Left ventricle myocardium inferior (tissue), 1 donor: ENCODE measurements at places on chromosomes 2 and 18. TPM values are rescaled to one million over a fixed set of nuclear protein-coding genes. Genes with fewer than 3 reads are reported as not detected.

- DNase-seq: no peak
- peaks cover 73% of the 10 kb centered on the region for H3K27me3 ChIP-seq
- no peak overlapping the region for H3K27ac ChIP-seq
- H3K4me1 ChIP-seq: peaks cover 8% of the 10 kb centered on the region
These were observed 26.1 kb upstream of the MAL start for GRCh38 chr2:94999431-94999883.

DNA sequence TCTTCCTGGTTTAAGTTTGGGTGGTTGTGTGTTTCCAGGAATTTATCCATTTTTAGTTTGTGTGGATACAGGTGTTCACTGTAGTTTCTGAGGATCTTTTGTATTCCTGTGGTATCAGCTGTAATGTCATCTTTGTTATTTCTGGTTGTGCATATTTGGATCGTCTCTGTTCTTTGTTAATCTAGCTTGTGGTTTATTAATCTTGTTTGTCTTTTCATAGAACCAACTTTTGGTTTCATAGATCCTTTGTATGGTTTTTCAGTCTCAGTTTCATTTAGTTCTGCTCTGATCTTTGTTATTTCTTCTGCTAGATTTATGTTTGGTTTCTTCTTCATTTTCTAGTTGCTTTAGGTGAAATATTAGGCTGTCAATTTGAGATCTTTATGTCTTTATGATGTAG is 202.4 kb upstream of the ZSWIM2 start:
- DNase-seq: no peak
- H3K36me3 ChIP-seq: no peaks in the 10 kb centered on the region
- H3K4me1 ChIP-seq: no peaks in the 10 kb centered on the region
- no peak overlapping the region for H3K4me3 ChIP-seq
- H3K27ac ChIP-seq: no peak overlapping the region
- no peaks in the 10 kb centered on the region for H3K27me3 ChIP-seq

- H3K4me3 ChIP-seq: no peak overlapping the region
- no peak for DNase-seq
- H3K4me1 ChIP-seq: peaks cover 12% of the 10 kb centered on the region
- no peak overlapping the region for H3K27ac ChIP-seq
- H3K36me3 ChIP-seq: no peaks in the 10 kb centered on the region
These were observed 31.8 kb upstream of the TMEM131 start for GRCh38 chr2:98027538-98027937.

DNA sequence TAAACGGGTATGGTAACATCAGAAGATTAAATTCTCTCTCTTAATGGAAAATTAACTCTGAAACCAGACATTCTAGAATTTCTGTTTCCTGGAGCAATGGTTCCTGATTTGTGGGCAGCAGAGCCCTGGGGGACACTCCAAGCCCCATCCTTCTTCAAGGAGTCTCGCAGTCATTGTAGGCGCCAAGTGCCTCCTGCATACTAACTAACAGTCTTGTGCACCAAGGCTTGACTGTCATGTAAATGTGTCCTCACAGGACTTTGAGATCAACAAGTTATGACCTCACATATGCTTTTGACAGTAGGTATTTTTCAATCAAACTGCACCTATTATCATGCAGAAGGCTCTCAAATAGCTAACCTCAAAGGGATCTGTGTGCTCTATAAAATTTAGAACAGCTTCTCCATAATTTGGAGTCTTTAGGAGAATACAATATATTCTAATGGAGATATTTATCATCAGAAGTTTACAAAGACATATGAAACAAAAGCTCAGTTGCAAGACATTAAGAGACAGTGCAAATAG is 52.1 kb upstream of the COPS8 start:
- no peaks in the 10 kb centered on the region for H3K36me3 ChIP-seq
- no peak overlapping the region for H3K27ac ChIP-seq
- no peak for DNase-seq
- no peaks in the 10 kb centered on the region for H3K4me1 ChIP-seq
- no peak overlapping the region for H3K4me3 ChIP-seq

DNA sequence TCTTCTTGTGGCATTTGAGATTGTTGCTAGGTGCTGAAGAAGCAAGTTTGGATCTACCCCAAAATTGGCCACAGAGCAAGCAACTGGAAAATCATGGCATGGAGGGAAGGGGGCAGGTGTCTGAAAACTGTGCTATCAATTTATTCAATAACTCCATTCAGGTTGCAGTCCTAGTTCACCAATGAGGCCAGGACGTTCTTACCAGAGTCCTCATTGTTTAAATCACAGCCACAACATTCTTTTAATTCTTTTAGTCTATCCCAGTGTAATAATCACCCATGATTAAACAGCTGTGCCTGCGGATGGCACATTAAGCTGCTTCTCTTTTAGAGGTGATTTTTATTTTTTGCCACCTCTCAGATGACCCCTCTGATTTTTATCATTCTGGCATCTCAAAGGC is 103.5 kb downstream of the ANKRD44 start:
- no peaks in the 10 kb centered on the region for H3K36me3 ChIP-seq
- no peaks in the 10 kb centered on the region for H3K27me3 ChIP-seq
- no peak for DNase-seq
- no peak overlapping the region for H3K27ac ChIP-seq
- no peak overlapping the region for H3K4me3 ChIP-seq
- H3K4me1 ChIP-seq: peaks cover 30% of the 10 kb centered on the region

- H3K4me3 ChIP-seq: no peak overlapping the region
- no peaks in the 10 kb centered on the region for H3K4me1 ChIP-seq
- H3K27ac ChIP-seq: no peak overlapping the region
- DNase-seq: no peak
These were observed 927.8 kb downstream of the SUCLG1 start for GRCh38 chr2:83531206-83531826.

- H3K4me1 ChIP-seq: no peaks in the 10 kb centered on the region
- no peaks in the 10 kb centered on the region for H3K27me3 ChIP-seq
- no peak overlapping the region for H3K4me3 ChIP-seq
- H3K36me3 ChIP-seq: no peaks in the 10 kb centered on the region
- H3K27ac ChIP-seq: no peak overlapping the region
These were observed 111.9 kb upstream of the LYPD6 start for GRCh38 chr2:149218497-149218896.

DNA sequence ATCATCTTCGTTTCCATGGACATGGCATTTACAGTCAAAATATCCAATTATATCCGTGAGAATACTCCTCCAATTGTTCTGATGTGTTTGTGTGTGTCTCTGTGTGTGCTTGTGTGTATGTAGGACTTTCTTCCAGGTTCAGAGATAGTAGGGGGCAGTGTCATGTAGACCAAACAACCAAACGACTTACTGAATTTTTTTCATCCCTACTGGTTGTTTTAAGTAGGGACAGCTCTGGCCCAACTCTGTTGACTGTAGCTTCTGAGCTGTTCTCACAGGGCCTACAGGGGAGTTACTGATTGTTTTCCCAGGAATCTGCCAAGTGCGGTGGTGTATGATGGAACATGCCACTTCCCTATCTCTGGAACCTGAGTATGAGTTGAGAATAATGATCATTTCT is 69.6 kb downstream of the ETAA1 start:
- H3K27me3 ChIP-seq: no peaks in the 10 kb centered on the region
- no peaks in the 10 kb centered on the region for H3K4me1 ChIP-seq
- H3K36me3 ChIP-seq: no peaks in the 10 kb centered on the region
- no peak for DNase-seq
- H3K4me3 ChIP-seq: no peak overlapping the region

DNA sequence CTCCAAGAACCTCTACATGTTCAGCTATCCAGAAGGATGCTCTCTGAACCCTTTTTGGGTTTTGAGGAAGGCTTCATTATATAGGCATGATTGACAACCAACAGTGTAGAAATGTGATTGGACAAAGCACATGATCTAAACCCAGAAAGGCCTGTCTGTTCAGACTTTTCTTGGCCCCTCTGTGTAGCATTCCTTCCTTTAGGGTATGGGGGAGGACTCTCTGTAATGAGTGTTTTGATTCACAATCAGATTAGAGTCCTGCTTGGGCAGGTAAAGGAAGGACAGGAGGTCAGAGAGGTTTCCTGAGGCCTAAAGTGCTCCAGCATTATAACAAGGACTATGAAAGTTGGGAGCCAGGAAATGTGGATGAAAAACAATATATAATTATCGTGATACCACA is 13.6 kb downstream of the GULP1 start:
- no peak overlapping the region for H3K4me3 ChIP-seq
- no peak for DNase-seq
- peaks cover 13% of the 10 kb centered on the region for H3K4me1 ChIP-seq
- H3K27me3 ChIP-seq: no peaks in the 10 kb centered on the region

DNA sequence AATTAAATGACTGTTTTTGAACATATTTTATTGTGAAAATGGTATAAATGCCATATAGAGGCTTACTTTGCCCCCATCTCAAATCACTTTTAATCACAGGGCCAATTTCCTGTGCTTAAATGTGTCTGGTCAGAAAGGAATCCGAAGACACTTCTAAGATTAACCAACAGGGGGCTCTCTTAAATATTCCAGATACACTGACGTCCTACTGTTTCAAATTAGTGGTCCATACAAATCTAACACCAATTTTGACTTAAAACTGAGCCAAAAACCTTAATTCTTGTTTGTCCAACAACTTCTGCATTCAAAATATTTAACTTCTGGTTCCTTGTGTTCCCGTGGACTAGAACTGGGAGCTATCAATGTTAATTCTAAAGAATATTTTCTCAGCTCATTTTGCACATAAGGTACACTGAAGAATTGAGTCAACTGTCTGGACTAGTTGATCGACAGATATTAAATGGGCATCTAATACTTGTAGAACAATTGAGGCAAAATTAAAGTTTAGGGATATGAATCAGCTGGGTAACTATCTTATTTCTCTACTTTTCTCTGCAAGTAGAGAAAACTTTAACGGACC is 557.5 kb downstream of the ARHGAP15 start:
- H3K4me3 ChIP-seq: no peak overlapping the region
- no peaks in the 10 kb centered on the region for H3K27me3 ChIP-seq
- H3K4me1 ChIP-seq: no peaks in the 10 kb centered on the region
- H3K36me3 ChIP-seq: no peaks in the 10 kb centered on the region
- H3K27ac ChIP-seq: no peak overlapping the region
- no peak for DNase-seq

- no peak for DNase-seq
- no peak overlapping the region for H3K27ac ChIP-seq
- no peaks in the 10 kb centered on the region for H3K4me1 ChIP-seq
- H3K27me3 ChIP-seq: peaks cover 12% of the 10 kb centered on the region
These were observed 68.1 kb upstream of the CSRNP3 start for GRCh38 chr2:165401285-165401852.

GRCh38 chr2:236988216-236988615 is 97.5 kb upstream of the COPS8 start:
- peak overlapping the region; percentile 74 for H3K27ac ChIP-seq
- H3K27me3 ChIP-seq: peaks cover 5% of the 10 kb centered on the region
- peaks cover 8% of the 10 kb centered on the region for H3K4me1 ChIP-seq
- no peaks in the 10 kb centered on the region for H3K36me3 ChIP-seq

GRCh38 chr18:59015531-59016152 is 124.0 kb upstream of the SEC11C start:
- H3K4me1 ChIP-seq: peaks cover 5% of the 10 kb centered on the region
- no peak for DNase-seq
- no peaks in the 10 kb centered on the region for H3K27me3 ChIP-seq
- no peak overlapping the region for H3K27ac ChIP-seq
- H3K36me3 ChIP-seq: no peaks in the 10 kb centered on the region

- H3K27me3 ChIP-seq: no peaks in the 10 kb centered on the region
- H3K4me1 ChIP-seq: peaks cover 23% of the 10 kb centered on the region
- DNase-seq: no peak
These were observed 218.0 kb upstream of the TRIB2 start for GRCh38 chr2:12498704-12499103.

DNA sequence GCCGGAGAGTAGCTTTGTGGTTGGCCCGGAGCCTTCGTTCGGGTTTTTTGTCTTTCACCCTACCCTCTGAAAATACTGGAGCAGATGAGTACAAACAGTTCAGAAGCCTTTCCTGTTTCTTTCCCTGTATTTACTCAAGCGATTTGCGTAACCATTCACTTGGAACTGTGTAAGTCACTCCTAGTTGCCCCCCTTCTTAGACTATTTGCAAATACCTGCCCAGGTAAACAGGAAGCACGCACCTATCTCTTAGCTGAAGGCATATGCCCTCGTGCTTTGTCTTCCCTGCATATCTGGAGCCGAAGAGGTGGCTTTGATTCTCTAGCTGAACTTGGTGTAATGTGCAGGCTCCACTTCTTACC is 1.4 kb downstream of the KCNS3 start:
- H3K27ac ChIP-seq: no peak overlapping the region
- DNase-seq: no peak
- H3K4me1 ChIP-seq: peaks cover 27% of the 10 kb centered on the region
- H3K36me3 ChIP-seq: no peaks in the 10 kb centered on the region
- H3K4me3 ChIP-seq: peak overlapping the region; percentile 79

DNA sequence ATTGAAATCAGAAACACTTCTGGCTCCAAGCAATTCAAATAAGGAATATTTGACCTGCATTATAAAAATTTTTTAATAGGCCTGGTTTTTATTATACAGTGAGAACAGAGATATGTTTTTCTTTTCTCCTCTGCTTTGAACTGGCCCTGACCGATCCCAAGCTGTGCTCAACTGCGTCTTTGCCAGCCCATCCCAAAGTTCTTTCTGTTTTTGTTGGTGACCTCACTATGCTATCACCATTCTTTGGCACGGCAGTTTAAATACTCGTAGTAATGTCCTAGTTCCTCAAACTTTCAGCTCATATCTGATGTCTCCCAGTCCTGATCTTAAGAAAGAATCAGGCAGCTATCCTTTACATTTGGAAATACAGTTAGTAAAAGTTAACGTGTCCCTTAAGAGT is 42.3 kb upstream of the NETO1 start:
- H3K27me3 ChIP-seq: no peaks in the 10 kb centered on the region
- H3K4me1 ChIP-seq: no peaks in the 10 kb centered on the region

DNA sequence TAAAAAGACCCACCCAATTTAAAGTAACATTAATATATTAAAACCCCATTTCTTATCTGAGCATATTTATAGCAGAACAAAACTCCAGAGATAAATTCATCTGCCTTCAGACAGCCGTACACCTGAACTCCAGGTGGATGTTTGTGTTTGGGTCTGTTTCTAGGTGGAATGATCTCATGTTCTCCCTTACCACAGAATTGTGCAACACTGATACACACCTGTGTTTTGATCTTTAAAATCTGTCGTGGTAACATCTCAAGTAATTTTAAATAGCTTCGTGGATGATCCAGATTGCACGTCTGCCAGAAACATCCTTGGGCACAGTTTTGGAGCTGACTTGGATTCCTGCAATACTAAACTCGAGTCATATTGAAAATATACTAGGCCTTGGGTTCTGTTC is 207.5 kb upstream of the FOSL2 start:
- DNase-seq: no peak
- H3K27ac ChIP-seq: no peak overlapping the region
- no peaks in the 10 kb centered on the region for H3K4me1 ChIP-seq
- no peaks in the 10 kb centered on the region for H3K27me3 ChIP-seq

Gene CD28
- 0.77 TPM for total RNA-seq

Gene TTN
- 2,803 TPM for total RNA-seq

Gene REG1B
- not detected for total RNA-seq

Gene CROCC2
- not detected for total RNA-seq

Gene GPD2
- 14.4 TPM for total RNA-seq

Gene NTSR2
- not detected for total RNA-seq

Gene VRK2
- total RNA-seq: 20.7 TPM

Gene CCDC85A
- total RNA-seq: 4.4 TPM
